CD8-positive, alpha-beta memory T cell (primary cell): ENCODE measurements at places on chromosomes 16 and 17. TPM values are rescaled to one million over a fixed set of nuclear protein-coding genes. Genes with fewer than 3 reads are reported as not detected.

The ENPP7 gene
- total RNA-seq = 0.11 TPM

The PPL gene
- not detected for total RNA-seq

The ACOX1 gene
- total RNA-seq = 36.1 TPM

The PIK3R6 gene
- total RNA-seq = 0.18 TPM

The LPO gene
- total RNA-seq = not detected

The HIGD1B gene
- not detected for total RNA-seq

The KRT33B gene
- not detected for total RNA-seq

The SMYD4 gene
- 18.7 TPM for total RNA-seq

The CA7 gene
- total RNA-seq = not detected

The PPM1E gene
- not detected for total RNA-seq

The ITGAX gene
- total RNA-seq = 2.1 TPM

The KRTAP4-1 gene
- total RNA-seq = not detected

The ZNF597 gene
- 2.4 TPM for total RNA-seq

The TBC1D28 gene
- not detected for total RNA-seq

The LRRC75A gene
- total RNA-seq = 2.6 TPM

The SLX1A gene
- 70.9 TPM for total RNA-seq

The MYH8 gene
- total RNA-seq = not detected

The PRSS27 gene
- 1.6 TPM for total RNA-seq

The SLFN12 gene
- 7.4 TPM for total RNA-seq

The TP53TG3F gene
- total RNA-seq = not detected

The KRTAP17-1 gene
- not detected for total RNA-seq

The OSGIN1 gene
- total RNA-seq = 0.83 TPM

The KLHL10 gene
- not detected for total RNA-seq

The KRT25 gene
- total RNA-seq = not detected

The ZCCHC14 gene
- 6.2 TPM for total RNA-seq

The RUNDC3A gene
- total RNA-seq = not detected

The OR1A1 gene
- not detected for total RNA-seq

The PLA2G10 gene
- total RNA-seq = not detected

The CBX8 gene
- total RNA-seq = 2.2 TPM

The ASGR1 gene
- 0.55 TPM for total RNA-seq
